ENCODE measurements at places on chromosomes 7 and 10. TPM values are rescaled to one million over a fixed set of nuclear protein-coding genes. Genes with fewer than 3 reads are reported as not detected.

- no peak for DNase-seq
These were observed 222.9 kb upstream of the PITRM1 start for GRCh38 chr10:3395458-3395861.

GRCh38 chr7:148718431-148718830 lies 19.7 kb downstream of the CUL1 start:
- no peak for DNase-seq

Gene CALHM3
- total RNA-seq, result not detected

GRCh38 chr7:43479042-43479441 lies 103.9 kb upstream of the STK17A start:
- no peak for DNase-seq

- no peak for DNase-seq
These were observed 152.9 kb downstream of the C1GALT1 start for GRCh38 chr7:7335215-7335614.

DNA sequence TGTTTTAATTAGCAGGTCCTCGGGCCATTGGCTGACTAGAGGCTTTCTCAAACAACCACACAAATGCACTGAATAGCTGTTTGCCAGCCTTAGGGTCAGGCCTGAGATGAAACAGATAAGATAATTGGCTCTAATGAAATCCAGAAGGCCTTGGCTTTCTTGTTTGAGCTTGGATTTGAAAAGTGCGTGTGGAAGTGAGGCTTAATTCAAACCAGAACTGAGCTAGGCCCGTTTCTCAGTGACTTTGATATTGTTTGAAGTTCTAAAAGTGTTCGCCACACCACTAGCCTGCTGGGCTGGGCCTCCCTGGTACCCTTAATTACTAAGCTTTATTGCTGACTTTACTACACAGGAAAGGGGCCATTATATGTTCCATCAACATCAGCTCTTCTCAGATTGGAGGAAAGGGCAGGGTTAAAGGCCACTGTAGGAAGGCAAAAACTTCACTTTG lies 270.6 kb downstream of the TWIST1 start:
- DNase-seq, result no peak

DNA sequence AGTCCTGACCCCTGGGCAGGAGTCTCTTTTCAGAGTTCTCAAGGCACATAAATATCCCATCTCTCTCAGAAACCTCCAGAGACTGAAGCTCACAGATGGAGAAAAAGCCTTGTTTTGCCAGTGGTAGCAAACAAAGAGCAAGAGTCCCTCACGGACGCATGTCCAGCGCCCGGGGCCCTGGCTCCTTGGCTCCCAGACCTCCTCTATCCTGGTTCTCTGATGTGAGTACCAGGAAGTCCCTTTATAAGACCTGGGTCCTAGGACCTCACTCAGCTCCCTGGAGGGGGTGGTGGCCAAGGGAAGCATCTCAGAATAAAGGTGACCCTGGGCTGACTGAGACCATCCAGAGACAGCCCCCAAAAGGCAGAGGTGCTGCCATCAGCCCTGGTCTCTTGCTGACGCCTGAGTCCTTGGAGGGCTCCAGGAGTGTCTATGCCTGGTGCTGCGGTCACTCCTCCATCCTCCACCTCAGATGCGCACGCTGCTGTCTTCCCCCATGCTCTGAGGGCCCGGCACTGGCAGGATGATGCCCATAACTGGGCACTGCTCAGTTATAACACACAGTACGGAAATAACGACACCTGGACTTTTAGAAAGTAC lies 221.5 kb downstream of the TNS3 start:
- no peak for DNase-seq

Gene ETV1
- 25.7 TPM for total RNA-seq

DNA sequence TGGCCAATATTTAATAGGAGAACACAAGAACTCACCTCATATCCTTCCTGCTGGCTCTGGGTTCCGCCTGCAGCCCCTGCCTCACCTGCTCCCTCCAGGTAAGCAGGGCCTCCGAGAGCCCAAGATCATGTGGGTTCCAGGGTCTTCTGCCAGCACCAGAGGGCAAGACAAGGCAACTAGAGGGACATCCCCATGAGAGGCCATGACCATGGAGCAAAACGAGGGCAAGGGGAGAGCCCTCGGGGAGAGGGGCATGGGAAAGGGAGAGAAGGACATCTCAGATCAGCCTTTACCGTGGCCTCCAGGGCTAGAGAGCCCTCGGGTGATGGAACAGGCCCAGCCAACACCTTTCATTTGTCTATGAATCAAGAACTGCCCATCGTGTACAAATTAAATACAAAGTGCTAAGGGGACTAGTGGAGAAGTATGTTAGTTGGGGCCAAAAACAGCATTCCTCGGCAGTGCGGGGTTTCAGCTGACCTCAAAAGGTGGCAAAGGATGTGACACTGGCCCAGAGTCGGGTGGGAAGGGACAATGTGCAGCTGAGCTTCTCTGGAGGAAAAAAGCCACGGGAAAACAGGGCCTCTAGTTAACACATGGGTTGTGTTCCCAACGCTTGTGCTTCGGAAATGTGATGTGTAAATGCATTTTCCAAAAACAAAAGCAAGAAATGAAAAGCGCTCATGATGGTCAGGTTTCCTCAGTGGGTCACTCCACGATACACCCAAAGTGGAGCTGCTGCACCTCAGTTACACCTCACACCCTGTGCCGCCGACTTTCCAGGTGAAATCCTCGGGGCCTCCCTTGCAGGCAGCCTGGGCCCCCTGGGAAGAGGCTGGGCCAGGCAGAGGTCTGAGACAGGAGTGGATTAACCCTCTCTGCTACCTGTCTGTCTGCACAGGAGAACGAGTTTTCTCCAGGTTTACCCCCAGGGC lies 2.0 kb downstream of the AOC1 start:
- no peak for DNase-seq

Gene TMEM254
- total RNA-seq, result 7.6 TPM

DNA sequence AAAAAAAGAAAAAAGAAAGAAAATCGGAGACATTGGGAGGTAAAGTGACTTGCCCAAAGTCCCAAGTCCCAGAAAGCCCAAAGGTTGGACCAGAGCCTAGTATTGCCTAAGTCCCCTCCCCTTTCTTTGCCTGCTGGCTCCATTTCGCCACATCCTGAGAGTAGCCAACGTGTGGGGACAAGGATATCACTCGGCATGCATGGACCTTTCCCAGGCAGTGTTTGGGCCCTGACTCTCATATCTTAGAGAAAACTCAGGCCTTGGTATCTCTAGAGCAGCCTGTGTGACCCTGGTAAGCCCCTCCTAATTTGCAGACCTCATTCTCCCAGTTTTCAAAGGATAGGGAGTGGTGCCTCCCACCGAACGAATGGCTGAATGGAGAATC lies 294.2 kb upstream of the ZMIZ1 start:
- no peak for DNase-seq

DNA sequence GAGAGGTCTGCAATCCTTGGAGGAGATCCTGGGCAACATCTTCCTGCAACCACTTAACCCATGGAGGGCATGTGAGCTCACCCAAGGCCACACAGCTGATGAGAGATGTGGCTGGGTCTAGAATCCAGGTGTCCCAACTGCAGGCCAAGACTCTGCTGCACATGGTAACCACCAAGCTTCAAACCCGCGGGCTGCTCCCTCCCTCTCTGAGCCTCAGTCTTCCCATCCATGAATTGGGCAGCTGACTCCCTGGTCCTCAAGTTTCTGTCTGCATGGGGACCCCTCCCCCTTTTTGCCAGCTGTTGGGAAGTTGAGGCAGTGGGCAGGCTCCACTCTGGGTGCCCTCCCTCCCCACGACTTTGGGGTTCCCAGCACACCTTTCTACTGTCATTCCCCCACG lies 20.9 kb upstream of the INMT start:
- DNase-seq, result no peak

Data from Right ventricle myocardium superior (tissue), 1 donor.